ENCODE measurements at places on chromosomes 7 and 10.

GRCh38 chr10:133021116-133021962 lies 66.4 kb upstream of the ADGRA1 start:
- no peak for DNase-seq

DNA sequence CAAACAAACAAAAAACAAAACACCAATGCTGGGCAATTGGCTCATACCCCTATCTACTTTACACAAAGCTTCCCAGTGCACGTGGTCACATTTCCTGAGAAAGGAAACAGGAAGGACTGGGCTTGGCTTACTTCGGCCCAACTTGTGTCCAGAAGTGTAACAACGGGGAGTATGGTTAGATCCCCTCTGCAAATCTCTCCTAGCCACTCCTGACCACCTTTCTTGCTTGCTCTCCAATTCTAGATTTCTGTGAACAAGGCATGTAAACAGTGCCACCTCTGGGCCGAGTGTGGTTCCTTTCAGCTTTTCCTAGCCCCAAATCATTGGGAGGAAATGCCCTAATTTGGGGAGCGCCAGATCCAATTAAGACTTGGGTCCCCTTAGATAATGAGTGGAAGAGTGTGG lies 21.0 kb upstream of the FRAT2 start:
- no peak for DNase-seq

- no peak for DNase-seq
Measured at GRCh38 chr10:119190954-119191785, 12.6 kb upstream of the PRDX3 start.

DNA sequence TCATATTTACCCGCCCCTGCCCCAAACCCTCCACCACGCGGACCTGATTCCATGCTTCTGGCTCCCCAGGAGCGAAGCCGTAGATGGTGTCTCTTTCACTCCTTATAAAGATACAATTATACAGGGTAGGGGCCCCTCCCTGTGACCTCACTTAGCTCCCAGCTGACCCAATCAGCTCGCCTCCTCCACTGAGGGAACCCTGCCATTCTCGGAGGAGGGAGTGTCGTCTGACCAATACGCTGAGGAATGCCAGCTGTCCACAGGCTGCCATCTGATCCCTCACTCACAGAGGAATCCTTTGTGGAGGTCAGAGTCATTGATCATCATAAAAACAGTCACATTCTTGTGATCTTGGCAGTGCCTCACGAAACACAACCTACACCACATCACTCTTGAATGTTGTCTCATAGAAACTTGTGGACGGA lies 67.5 kb upstream of the INSIG1 start:
- peak; percentile 99 for DNase-seq

DNA sequence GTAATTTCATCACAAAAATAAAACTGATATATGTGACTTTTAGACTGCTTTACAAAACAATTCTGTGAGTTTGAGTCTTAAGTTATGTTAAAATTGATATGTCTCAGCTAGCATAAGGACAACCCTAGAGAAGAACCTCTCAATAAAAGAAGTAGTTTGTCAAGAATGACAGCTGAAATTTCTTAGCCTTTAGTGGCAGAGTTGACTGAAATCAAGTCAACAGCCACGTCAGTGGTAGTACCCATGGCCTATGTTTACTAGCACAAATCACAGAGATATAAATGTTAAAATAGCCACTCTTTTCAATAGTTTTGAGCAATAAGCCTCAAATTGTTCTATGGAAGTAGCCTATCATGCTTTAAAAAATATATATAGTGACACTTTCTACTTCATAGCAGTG lies 138.9 kb upstream of the FERD3L start:
- DNase-seq: no peak

DNA sequence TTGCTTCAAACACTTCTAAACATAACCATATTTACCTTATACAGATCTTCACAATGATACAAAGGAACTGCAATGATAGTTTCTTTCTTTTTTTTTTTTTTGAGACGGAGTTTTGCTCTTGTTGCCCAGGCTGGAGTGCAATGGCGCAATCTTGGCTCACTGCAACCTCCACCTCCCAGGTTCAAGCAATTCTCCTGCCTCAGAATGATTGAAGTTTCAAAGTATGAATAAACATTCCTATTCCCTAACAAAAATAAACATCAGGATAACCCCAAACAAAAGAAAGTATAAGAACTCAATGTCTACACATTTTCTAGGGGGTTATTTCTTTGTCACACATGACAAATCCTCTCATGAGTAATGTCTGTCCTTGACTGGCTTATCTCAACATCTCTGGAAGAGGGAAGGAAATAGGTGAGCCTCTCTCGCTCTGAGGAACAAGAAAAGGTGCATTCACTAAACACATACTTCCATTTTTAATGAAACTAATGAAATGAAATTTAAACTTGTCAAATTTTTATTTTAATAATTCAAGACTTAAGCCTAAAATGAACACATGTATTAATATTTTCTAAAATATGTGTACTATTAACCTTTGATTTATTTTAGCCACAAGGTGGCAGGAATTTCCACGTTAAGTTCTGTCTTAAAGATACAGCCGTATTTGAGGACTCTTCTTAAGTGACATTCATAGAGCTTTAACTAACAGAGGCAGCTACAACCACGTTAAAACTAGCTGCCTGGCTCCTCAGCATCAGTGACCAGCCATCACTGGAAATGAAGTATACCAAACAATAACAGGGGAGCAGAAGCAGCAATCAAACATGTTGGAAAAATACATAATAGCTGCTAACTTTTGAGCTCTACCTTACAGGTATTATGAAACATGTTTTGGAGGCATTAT lies 58.3 kb downstream of the MALSU1 start:
- no peak for DNase-seq

GRCh38 chr7:22060197-22060596 lies 114.5 kb upstream of the CDCA7L start:
- DNase-seq: no peak

DNA sequence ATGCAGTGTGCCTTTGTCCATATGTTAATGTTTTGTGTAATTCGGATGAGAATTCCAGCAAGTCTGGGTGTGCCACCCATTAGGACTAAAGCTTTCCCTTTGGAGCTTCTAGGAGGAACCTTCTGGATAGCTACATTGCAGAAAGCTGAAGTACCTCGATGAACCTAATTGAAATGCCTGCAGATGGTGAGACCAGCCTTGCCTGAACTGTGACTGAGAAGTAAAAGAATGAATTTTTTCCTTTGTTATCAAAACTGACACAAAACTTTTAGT lies 31.1 kb upstream of the FBXW4 start:
- DNase-seq: no peak

GRCh38 chr7:27238979-27239386 lies 3.6 kb upstream of the EVX1 start:
- no peak for DNase-seq

GRCh38 chr7:152363798-152364197 lies 72.0 kb downstream of the KMT2C start:
- no peak for DNase-seq

GRCh38 chr7:114949231-114949630 lies 27.3 kb downstream of the MDFIC start:
- peak; percentile 65 for DNase-seq

- no peak for DNase-seq
Measured at GRCh38 chr10:119726676-119727261, 919 bp downstream of the INPP5F start.

- peak; percentile 55 for DNase-seq
Measured at GRCh38 chr7:101162551-101163278, 2.7 kb downstream of the VGF start.

- no peak for DNase-seq
Measured at GRCh38 chr7:69243016-69243415, 355.3 kb upstream of the AUTS2 start.

- no peak for DNase-seq
Measured at GRCh38 chr10:70317272-70317942, 33.6 kb upstream of the NPFFR1 start.

- peak; percentile 24 for DNase-seq
Measured at GRCh38 chr10:83373671-83374070, 765.6 kb upstream of the GHITM start.

DNA sequence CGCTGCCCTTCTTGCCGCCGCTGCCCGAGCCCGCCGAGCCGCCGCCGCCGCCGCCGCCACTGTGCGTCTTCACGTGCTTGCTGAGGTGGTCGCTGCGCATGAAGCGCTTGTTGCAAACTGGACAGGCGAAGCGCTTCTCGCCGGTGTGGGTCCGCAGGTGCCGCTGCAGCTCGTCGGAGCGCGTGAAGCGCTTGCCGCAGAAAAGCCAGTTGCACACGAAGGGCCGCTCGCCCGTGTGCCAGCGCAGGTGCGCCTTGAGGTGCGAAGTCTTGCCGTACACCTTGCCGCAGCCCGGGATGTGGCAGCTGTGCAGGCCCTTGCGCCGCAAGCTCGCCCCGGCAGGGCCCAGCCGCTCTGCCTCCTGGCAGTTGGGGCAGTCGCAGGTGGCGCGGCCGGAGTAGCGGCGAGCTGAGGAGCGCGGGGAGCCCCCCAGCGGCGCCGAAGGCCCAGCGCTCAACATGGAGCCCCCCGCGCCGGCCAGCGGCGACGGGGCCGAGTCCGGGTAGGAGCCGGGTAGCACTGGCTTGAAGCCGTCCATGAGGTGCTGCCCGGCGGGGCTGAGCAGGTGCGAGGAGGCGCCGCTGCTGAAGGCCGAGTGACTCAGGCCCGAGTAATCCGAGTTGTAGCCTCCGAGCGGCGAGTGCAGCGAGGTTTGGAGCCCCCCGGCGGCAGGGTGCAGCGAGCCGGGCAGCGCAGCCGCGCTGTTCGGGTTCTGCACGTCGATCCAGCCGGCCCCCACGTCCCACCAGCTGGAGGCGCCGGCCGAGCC lies 2.1 kb downstream of the SP8 start:
- no peak for DNase-seq

- DNase-seq: no peak
Measured at GRCh38 chr7:46160861-46161260, 239.8 kb upstream of the IGFBP3 start.

- no peak for DNase-seq
Measured at GRCh38 chr10:95674643-95675042, 18.1 kb upstream of the ALDH18A1 start.

GRCh38 chr10:20683345-20683744 lies 213.8 kb downstream of the NEBL start:
- no peak for DNase-seq

GRCh38 chr7:531777-532176 lies 12.1 kb upstream of the PDGFA start:
- no peak for DNase-seq

- DNase-seq: no peak
Measured at GRCh38 chr7:75945297-75946168, 30.6 kb downstream of the POR start.

- no peak for DNase-seq
Measured at GRCh38 chr7:11584406-11585031, 247.5 kb downstream of the THSD7A start.

DNA sequence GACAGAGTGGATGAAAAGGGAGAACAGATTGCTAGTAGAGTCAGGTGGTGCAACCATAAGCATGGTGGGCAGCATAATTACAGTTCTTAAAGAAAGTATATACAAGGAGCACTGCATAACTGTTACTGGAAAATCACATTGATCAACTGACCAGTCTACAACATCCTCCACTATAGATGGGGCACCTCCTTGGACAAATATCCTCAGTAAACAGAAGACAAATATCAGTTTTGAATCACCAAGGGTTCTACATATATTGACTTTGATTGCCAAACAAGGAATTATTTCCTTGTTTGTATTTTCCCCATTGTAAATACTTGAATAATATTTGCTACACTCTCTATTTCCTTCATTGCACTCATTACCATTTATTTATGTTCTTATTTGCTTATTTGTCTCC lies 17.6 kb upstream of the CRPPA start:
- DNase-seq: no peak

- no peak for DNase-seq
Measured at GRCh38 chr10:42971251-42971599, 105.6 kb upstream of the RET start.

DNA sequence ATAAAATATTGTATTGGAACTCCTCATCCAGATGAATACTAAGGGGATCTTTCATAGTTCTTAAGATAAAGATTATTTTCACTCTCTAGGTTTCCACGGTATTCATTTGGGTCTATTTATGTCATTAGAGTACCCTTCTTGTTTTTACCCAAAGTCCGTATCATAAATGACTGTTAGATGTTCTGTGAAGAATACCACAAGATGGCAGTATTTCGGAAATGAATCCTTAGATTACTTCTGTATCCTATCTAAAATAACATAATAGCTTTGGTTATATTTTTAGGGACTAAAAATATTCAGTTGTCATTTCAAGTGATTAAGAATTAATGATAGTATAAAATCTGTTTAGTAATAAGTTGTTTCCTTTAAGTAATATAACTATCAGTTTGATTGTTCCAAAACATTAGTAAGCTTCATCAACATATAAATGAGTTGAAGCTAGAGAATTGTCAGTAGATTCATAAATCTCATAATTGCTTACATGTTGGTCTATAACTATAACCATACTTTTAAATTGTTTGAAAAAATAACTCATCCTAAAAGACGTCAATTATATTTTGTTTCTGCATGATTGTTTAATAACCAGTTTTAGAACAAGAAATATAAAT lies 337.5 kb upstream of the KCND2 start:
- DNase-seq: peak; percentile 38

DNA sequence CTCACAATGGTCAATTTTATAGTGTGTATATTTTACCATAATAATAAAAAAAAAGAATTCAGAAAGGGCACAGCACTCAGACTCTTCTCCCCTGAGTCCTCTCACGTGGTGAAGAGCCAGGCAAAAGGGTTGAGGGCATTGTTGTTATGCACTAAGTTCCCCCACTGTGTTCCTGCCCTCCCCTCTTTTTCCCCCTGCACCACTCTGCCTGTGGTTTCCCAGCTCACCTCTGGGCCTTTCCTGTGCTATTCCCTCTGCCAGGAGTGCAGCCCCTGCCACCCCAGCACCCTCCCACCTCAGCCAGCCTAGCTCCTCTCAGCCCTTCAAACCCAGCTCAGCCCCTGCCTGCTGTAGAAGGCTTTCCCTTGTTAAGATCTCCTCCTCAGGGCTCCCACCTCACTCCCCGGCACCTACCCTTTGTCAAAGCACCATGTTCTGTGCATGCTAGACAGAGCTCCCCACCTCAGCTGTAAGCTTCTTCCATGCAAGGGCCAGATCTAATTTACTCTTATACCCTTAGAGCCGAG lies 108.5 kb downstream of the KCNMA1 start:
- DNase-seq: no peak

DNA sequence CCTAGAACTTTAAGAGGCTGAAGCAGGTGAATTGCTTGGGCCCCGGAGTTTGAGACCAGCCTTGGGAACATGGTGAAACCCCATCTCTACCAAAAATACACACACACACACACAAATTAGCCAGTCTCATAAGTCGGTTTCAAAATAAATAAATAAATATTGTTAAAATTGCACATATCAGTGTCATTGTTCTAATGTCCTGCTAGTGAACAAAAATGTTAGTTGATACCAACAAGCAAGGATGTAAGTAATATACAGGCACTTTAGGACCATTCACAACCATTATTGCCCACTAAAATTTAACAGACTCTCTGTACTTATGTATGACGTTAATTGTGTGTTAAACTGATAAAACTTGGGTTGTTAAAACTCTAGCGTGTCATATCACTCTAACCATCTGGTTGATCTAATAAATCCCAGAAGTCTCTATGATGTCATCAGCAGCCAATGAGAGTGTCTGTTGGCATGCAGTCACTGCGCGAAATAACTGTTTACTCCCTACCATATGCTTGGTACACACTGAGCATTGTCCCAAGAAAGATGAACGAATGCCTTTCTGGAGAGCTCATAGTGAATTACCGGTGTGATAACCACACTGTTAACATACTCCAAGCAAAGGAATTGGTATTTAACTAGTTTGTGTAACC lies 30.4 kb upstream of the OTUD1 start:
- peak; percentile 79 for DNase-seq

GRCh38 chr7:81645435-81645834 lies 124.4 kb downstream of the HGF start:
- DNase-seq: peak; percentile 52

GRCh38 chr7:17690030-17690429 lies 250.3 kb downstream of the SNX13 start:
- peak; percentile 95 for DNase-seq

- DNase-seq: no peak
Measured at GRCh38 chr10:95500097-95500496, 61.1 kb downstream of the SORBS1 start.

Data from fibroblast of skin of right quadriceps (primary cell).